ENCODE measurements at places on chromosomes 5 and 9. TPM values are rescaled to one million over a fixed set of nuclear protein-coding genes. Genes with fewer than 3 reads are reported as not detected.

PCDHGA9 gene
- 0.76 TPM for total RNA-seq

DAPK1 gene
- total RNA-seq = 44.4 TPM

ADGRV1 gene
- total RNA-seq = 0.15 TPM

INSL6 gene
- total RNA-seq = not detected

ZNF454 gene
- 0.97 TPM for total RNA-seq

IRGM gene
- not detected for total RNA-seq
